ENCODE measurements at places on chromosomes 3 and 15.

DNA sequence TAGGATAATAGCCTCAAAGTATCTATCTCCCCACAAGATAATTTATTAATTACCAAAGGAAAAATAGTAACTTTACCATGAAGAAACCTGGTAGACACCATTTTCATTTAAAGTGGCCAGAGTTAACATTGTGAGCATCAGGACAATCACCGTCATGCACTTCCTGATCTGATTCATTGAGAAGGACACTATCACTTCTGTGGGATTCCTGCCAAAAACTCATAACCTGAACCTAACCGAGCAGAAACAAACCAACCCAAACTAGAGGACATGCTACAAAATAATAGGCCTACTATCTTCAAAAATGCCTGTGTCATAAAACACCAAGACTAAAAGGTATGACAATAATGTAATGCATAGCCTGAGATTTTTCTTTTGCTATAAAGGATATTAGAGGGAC, 39.0 kb downstream of the FSIP1 start:
- DNase-seq = no peak

DNA sequence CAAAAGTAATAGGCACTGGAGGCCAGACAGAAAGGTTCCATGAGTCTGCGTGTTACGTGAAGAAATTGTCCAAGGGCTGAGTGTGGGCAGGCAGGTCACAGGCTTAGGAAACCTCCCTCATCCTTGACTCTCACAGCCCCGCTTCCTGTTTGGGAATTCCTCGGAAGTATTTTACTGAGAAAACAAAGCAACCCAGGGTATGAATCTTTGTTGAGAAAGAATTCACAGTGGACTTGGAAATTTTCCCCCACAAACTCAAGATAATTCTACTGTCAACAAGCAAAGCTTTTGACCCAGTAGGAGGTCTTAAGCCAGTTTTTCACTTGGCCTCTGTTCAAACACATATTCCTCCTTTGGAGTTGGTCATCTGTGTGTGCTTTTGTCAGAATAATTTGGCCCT, 377.1 kb upstream of the TPM1 start:
- DNase-seq = no peak

- DNase-seq = no peak
Observed at GRCh38 chr3:193971966-193972365, 164.0 kb upstream of the HES1 start.

- no peak for DNase-seq
Observed at GRCh38 chr15:25725758-25726157, 137.4 kb downstream of the ATP10A start.

GRCh38 chr3:11689749-11690148, 46.0 kb upstream of the VGLL4 start:
- no peak for DNase-seq

DNA sequence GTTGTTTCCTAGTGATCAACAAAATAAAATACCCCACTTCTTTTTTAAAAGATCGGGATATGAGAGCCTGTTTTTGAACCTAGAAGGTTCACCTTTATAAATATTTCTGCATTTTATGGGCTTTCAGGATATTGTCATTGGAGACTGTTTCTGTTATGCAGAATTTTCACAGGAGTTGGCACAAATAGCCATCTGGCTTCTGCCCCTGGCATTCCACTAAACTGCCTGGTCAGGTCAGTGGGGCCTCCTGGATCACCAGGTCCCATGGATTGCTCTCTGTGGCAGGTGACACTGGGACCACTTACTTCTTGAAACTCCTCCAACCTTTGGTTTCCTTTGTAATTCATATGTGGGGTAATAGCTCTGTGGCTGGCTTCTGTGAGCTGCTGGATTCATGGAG, 25.5 kb upstream of the POLR2M start:
- no peak for DNase-seq

DNA sequence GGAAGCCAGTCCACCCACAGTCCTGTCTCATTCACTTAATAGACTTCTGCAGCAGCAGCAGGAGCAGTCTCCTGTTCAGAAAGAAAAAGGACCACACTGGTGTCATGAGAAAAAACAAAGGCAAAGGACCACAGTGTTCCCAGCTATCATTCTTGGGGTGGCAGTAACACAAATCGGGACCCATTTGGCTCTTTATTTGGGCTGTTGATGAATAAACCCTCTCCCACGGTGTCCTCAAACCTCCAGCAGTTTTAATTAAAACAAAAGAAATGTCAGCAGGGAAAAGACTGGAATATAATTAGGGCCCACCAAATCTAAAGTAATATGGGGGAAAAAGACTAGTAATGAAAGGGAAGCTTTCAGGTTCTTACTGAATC, 210.5 kb upstream of the SLC2A2 start:
- DNase-seq = no peak

- no peak for DNase-seq
Observed at GRCh38 chr3:104735691-104736090, 631.0 kb upstream of the ALCAM start.

DNA sequence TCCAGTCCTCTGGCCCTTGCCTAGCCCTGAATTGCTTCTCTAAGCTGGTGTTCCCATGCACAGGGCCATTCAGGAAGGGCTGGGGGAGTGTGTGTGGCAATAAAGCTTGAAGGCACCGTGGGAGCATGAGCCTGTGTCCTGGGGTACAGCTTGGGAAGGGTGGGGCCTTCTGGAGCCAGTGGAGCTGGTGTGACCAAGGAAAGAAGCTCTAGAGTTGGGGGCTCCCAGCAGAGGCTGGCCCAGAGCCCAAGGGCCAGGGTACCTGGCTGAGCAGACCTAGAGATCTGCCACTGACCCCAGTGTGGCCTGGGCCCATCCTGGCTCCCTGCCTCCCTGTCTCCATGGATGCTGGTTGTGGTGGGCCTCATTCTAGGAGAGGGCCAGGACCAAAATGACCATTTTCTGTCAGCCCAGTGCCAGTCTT, 8.1 kb downstream of the ABTB1 start:
- DNase-seq = no peak

DNA sequence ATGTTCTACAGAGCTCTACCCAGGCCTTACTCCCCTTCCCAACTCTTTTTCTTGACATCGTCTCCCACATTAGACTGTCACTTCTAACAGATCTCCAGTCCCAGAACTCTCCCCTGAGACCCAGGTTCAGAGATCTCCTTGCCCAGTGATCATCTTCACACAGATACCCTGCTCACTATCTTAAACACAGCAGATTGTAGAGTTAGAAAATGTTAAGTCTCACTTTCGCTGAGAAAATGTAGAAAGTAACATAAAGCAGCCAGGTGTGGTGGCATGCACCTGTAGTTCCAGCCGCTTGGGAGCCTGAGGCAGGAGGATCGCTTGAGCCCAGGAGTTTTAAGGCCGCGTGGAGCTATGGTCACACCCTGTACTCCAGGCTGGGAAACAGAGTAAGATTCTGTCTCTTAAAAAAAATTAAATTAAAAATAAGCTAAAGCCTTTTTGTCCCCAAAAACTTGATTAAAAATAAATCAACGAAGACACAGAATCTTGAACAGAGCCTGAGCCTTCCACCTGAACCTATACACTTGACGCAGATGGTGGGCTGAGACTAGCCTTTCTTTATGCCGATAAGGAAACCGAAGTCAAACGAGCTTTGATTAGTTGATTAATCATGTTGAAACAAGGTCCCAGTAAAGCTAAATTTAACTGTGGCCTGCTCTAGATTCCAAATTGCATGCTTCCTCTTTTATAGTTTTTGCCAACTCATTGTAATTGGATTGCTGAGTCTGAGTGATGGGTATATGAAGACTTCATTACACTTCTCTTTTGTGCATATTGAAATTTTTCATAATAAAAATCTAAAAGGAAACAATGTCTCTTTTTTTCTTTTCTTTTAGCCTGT, 31.3 kb upstream of the BLM start:
- no peak for DNase-seq

GRCh38 chr15:44584162-44584749, 47.3 kb downstream of the EIF3J start:
- DNase-seq = peak; percentile 28

- no peak for DNase-seq
Observed at GRCh38 chr3:159208050-159208449, 406.2 kb downstream of the MFSD1 start.

GRCh38 chr3:136106101-136106500, 90.0 kb downstream of the MSL2 start:
- DNase-seq = no peak

- DNase-seq = no peak
Observed at GRCh38 chr3:147934451-147935180, 525.5 kb downstream of the ZIC1 start.

DNA sequence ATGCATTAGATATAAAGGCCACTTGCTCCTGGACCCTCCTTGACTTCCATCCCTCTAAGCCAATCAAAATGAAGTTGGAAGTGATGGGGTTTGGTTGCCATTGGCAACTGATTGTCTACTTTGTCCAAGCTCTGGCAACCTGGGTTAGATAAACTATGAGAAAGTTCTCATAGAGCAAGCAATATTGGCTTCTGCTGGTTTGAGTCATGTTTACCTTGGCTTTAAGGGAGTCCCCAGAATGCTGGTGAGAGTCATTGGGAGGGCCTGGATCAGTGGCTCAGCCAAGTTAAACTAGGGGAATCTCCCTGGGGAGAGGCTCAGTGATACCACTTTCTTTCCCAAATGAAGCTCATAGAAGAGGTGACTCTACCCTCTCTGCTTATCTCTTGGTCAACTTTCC, 176.3 kb upstream of the ROPN1 start:
- no peak for DNase-seq

GRCh38 chr3:177478170-177478867, 281.0 kb upstream of the TBL1XR1 start:
- DNase-seq = no peak

Data from HuH-7 (cell line).